ENCODE measurements at places on chromosomes 6 and 20.

- no peak for DNase-seq
Observed at GRCh38 chr6:34178357-34179105, 32.6 kb upstream of the GRM4 start.

DNA sequence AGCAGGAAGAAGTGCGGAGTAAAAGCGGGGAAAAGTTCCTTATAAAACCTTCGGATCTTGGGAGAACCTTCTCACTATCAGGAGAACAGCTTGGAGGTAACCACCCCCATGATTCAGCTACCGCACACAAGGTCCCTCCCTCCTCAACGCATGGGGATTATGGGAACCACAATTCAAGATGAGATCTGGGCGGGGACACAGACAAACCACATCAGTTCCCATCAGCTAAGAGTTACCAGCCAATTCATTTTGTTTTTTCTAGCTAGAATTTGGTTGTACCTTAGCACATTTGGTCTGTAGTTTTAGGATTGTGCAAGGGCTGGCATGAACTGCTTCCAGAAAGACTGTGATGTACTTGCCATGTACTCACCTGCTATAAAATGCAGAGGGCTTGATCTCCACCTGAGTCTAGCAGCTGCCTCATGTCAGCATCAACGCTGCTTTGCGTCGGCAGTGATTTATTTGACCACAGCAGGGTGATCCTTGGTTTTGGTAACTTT lies 94.7 kb upstream of the SLC2A12 start:
- DNase-seq = no peak

- no peak for DNase-seq
Observed at GRCh38 chr6:118017301-118017848, 110.3 kb downstream of the SLC35F1 start.

- peak; percentile 96 for DNase-seq
Observed at GRCh38 chr6:17032988-17033634, 68.7 kb upstream of the STMND1 start.

DNA sequence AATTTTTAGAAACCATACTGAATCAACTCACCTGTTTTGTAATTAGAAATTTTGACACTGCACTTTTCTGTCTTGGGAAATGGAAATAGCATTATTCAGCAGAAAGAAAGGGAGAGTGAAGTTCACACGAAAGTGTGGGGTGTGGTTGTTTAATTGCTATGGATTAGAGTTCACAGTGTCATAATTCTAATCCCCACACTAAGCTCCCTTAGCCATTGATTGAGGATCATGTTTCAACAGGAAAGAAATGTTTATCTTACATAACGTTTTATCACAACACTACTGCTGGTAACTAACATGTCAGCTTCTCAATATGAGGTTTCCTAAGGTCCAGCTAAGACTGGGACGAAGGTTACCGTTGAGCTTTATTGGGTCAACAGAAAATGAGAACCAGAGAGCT lies 31.4 kb upstream of the GSTA5 start:
- no peak for DNase-seq

DNA sequence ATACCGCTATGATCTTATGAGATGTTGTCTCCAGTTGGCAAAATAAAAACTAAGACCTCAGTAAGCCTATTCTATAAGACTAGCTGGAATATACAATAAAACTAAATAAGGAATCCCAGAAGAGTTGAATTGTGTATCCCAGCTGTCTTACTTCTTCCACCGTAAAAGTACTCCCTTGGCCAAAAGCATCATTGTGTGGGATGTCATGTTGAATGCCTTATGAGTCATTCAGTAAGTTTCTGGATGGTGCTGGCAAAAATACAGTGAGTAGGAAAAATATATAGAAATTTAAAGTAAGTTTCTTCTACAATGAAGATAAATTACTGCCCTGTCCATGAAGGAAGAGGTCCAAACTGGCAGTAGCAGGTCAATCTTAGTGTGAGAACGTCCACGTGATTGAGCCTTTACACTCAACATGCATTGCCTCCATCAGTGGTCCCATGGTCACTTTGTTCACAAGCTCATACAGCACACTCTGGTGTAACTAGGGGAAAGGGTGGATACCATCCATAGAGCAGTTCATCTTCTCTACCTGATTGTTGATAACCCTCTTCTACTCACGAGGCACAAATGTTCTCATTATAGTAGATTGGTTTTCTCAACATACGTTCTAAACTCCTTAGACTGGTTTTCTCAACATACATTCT lies 13.7 kb upstream of the ZNF318 start:
- DNase-seq = peak; percentile 83

GRCh38 chr6:152671171-152671570 lies 26.5 kb upstream of the MYCT1 start:
- DNase-seq = no peak

DNA sequence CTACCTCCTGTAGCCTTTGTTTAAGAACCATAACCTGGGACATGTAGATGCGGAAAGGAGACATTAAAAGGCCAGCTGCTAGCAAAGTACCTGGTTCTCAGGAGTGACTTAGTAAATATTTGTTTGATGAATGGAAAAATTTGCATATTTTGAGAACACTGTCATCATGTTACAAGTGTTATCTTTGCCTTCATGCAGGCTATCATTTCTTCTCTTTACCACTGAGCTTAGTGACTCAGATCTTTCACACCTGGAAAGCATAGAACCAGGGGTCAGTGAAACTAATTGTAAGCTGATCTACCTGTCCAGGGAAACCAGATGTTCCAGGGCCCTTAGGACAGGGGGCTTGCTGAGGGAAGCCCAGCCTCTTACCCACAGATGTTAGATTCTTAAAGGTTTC lies 5.4 kb downstream of the ZFP57 start:
- no peak for DNase-seq

GRCh38 chr6:9532621-9533557 lies 882.0 kb downstream of the TFAP2A start:
- peak; percentile 27 for DNase-seq

- DNase-seq = no peak
Observed at GRCh38 chr6:6635291-6635690, 46.8 kb downstream of the LY86 start.

DNA sequence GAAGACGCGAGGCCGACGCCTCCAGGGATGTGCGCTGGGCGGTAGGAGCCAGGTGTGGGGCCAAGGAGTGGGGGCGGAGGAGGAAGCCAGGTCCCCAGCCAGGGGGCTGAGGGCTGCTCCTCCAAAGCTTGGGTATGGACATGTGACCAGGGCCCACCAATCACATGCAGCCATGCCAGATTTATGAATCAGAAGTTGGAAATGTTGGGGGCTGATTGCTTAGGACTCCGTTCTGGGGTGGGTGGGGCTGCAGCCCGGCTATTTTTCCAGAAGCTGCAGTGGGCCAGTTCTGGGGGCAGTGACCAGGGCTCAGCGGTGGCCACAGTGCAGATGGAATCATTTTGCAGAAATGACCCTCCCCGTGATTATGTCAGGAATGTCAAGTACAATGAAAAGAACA lies 96.0 kb downstream of the CEBPB start:
- DNase-seq = peak; percentile 95

GRCh38 chr6:3247255-3248146 lies 11.2 kb upstream of the PSMG4 start:
- DNase-seq = peak; percentile 82

- DNase-seq = no peak
Observed at GRCh38 chr20:41910558-41910957, 292.4 kb upstream of the CHD6 start.

- DNase-seq = no peak
Observed at GRCh38 chr6:70285201-70285600, 17.7 kb downstream of the COL9A1 start.

- DNase-seq = peak; percentile 59
Observed at GRCh38 chr6:48615041-48615440, 504.0 kb upstream of the PTCHD4 start.

- DNase-seq = no peak
Observed at GRCh38 chr20:48656661-48657211, 171.1 kb downstream of the PREX1 start.

GRCh38 chr6:127514773-127515227 lies 4.3 kb downstream of the MTCL3 start:
- peak; percentile 67 for DNase-seq

- peak; percentile 87 for DNase-seq
Observed at GRCh38 chr6:7628479-7628878, 38.5 kb downstream of the SNRNP48 start.

- no peak for DNase-seq
Observed at GRCh38 chr20:49515586-49515985, 33.1 kb upstream of the KCNB1 start.

- peak; percentile 92 for DNase-seq
Observed at GRCh38 chr20:13671916-13672378, 33.2 kb upstream of the TASP1 start.

DNA sequence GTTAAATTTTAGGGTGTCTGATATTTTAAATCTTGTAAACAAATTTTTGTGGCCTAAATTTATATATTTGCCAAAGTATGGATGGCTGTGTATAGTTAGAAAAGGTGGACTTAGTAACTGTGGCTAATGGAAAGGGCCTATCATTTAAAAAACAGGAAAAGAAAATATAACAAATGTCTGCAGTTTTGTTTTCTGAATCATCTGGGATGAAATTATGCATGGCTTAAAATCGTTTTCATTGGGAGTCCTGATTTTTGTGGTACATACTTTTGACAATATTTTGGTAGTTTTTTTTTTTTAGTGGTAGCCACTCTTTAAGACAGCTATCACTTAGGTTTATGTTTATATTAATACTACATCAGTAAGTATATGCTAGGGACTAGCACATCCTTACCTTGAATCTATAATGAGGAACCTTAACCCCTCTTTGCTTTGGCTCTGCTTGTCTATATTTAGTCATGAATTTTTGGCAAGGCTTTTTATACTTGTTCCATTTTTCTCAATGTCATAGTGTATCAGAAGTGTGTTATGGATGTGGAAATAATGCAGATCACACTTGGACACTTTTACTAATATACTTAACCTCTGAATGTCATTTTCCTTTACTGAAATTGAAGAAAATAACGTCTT lies 5.6 kb downstream of the ARID1B start:
- DNase-seq = peak; percentile 30

DNA sequence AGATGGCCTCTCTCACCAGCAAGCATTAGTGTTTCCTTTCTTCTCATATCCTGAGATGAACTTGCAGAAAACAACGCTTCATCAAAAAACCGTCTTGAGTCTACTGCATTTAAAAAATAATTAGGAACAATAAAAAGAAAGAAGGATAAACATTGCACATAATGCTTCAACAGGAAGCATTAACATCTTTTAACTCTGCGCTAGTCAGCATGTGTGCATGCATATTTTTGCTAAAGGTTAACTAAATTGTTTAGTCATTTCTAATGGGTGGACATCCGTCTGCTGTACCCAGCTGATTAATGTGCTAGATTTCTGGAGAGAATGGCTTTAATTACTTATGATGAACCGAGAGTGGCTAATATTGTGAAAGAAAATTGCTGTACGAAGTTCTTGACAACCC lies 349.3 kb downstream of the SOX4 start:
- peak; percentile 46 for DNase-seq

DNA sequence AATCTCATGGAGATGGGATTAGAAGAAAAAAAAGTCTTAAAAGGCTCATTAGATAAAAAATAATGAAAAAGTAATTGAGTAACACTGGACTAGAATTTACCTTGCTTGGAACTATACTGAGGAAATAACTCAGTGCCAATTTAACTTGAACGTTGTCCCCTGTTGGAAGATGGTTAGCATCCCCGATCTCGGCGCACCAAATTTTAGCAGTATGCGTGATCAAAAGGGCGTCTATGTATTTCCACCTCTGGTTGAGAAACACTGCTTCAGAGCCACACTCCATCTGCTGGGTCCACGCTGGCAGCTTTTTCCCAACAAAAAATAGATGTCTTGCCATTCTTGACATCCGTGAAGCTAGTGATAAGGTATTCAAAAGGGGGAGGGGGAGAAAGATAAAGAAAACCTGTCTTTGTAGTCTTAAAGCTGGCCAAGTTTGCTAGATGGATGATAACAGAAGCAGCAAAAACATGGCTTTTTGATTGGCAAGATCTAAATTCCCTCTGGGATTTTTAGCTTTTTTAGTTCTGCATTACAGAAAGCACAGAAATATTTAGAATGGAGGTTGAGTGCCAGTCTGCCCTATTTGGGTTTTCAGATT lies 6.4 kb downstream of the HINT3 start:
- DNase-seq = no peak

DNA sequence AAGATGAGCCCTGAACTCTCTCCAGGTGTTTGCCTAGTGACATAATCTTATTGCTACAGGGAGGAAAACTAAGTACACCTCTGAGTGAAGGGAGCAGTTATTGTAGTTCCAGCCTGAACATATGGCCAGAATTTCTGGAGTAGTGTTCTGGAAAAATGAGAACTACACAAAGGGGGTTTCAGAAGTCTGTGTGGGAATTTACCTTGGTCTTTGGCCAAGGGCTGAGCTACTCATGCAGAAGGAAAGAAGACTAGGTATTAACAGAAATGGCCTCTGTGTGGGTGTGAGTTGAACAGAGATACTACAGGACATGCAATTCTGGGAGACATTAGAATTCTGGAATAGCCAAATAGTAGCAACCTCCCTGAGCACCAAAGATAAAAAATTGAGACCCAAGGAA lies 1009.7 kb upstream of the GJE1 start:
- no peak for DNase-seq

DNA sequence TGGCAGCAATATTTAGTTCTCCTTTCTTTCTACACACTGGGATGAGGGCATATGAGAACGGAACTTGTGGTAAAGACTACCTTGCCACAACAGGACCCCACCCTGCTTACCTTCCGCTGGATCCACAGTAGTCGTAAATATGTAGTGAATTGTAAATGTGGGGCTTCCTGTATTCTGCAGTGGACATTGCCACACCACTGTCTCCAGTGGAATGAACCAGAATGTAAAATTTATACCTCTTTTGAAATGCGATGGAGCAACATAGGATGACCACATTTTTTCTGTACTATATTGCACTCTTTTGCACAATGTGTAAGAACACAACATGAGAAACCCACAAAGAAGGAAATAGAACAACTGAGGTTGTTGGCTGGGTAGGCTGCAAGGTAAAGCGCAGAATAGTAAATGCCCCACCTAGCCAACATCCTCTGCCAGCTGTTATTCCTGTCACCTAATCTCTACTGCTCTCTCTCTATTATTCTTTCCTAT lies 16.1 kb upstream of the RIPOR2 start:
- DNase-seq = no peak

DNA sequence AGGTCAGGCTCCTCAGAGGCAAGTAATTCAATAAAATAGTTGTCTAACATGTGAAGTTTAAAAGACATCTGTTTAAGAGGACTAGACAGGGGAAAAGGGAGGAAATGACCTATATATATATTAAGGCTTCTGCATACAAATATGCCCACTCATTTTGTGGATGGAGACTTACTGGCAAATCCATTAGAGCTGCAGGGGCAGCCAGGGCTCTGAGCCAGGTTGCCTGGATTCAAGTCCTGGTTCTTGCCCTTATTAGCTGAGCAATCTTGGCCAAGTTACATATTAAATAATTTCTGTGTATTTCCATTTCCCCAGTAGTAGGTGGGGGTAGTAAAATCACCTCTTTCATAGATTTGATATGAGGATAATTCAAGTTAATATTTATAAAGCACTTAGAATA lies 287.0 kb upstream of the RIMS1 start:
- no peak for DNase-seq

GRCh38 chr6:25883536-25883935 lies 9.5 kb upstream of the SLC17A3 start:
- DNase-seq = peak; percentile 24

GRCh38 chr6:106739387-106739786 lies 110.0 kb downstream of the QRSL1 start:
- DNase-seq = no peak

- no peak for DNase-seq
Observed at GRCh38 chr6:72969666-72970065, 255.6 kb downstream of the KHDC1L start.

GRCh38 chr6:41288030-41288753 lies 1.7 kb upstream of the TREM1 start:
- DNase-seq = peak; percentile 62

All from fibroblast of mammary gland (primary cell).